ENCODE measurements at places on chromosomes 5 and 9. TPM values are rescaled to one million over a fixed set of nuclear protein-coding genes. Genes with fewer than 3 reads are reported as not detected.

PCDHB7 gene
- polyA plus RNA-seq = not detected

ANKDD1B gene
- 0.12 TPM for polyA plus RNA-seq

MOCS2 gene
- 44.9 TPM for polyA plus RNA-seq

MLANA gene
- polyA plus RNA-seq = 0.97 TPM

CCNI2 gene
- 5.0 TPM for polyA plus RNA-seq

SHISAL2B gene
- not detected for polyA plus RNA-seq

DIAPH1 gene
- polyA plus RNA-seq = 89.7 TPM

KIF20A gene
- not detected for polyA plus RNA-seq

PSIP1 gene
- polyA plus RNA-seq = 155 TPM

PSAT1 gene
- 14.2 TPM for polyA plus RNA-seq

Data from naive thymus-derived CD4-positive, alpha-beta T cell (primary cell).